ENCODE measurements at places on chromosomes 13 and 19. TPM values are rescaled to one million over a fixed set of nuclear protein-coding genes. Genes with fewer than 3 reads are reported as not detected.

GRCh38 chr19:7905859-7906258, 2.2 kb downstream of the MAP2K7 start:
- no peak for DNase-seq

DNA sequence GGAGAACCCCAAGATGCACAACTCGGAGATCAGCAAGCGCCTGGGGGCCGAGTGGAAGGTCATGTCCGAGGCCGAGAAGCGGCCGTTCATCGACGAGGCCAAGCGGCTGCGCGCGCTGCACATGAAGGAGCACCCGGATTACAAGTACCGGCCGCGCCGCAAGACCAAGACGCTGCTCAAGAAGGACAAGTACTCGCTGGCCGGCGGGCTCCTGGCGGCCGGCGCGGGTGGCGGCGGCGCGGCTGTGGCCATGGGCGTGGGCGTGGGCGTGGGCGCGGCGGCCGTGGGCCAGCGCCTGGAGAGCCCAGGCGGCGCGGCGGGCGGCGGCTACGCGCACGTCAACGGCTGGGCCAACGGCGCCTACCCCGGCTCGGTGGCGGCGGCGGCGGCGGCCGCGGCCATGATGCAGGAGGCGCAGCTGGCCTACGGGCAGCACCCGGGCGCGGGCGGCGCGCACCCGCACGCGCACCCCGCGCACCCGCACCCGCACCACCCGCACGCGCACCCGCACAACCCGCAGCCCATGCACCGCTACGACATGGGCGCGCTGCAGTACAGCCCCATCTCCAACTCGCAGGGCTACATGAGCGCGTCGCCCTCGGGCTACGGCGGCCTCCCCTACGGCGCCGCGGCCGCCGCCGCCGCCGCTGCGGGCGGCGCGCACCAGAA, 1.1 kb downstream of the SOX1 start:
- DNase-seq = no peak

DNA sequence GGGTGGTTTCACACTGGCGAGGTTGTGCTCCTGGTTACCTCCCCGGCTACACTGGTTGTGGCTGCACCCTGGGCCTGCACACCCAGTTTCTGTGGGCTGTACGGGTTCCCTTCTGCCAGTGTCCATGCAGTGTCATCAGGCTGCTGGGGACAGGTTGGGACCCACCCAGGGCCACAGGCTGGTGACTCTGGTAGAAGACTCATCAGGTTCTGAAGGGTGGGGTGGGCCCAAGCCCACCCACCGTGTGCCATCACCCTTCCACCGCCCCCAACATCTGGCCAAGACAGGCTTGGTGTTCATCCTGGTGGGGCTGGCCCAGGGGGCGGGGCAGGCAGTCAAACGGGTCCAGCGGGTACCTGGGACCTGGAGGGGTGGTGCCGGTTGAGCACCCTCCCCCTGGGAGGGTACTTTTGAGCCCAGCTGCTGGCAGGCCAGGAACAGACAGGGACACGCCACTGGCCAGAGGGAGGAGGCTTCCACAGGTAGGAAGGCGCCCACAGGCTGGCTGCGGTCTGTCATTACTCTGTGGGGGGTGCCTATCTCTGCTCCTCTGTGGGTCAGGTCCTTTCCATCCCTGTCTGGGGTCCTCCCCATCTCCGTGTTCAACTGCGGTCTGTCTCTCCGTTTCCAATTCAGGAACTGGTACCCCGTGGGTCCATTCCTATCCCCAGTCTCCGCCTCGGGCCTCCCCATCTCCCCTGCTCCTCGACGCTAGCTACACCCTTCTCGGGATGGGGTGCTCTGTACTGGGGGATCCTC, at the start of gene RNF225:
RNF225 (plus strand) TSS at position 437 of the 759 bp plus-strand sequence. CDS start 434 bp downstream, outside the sequence.
- DNase-seq = no peak

- DNase-seq = no peak
These were observed 26.8 kb downstream of the PPP5C start for GRCh38 chr19:46373491-46374359.

GRCh38 chr19:48807590-48808308, 3.1 kb downstream of the BCAT2 start:
- DNase-seq = no peak

The SIAH3 gene
- not detected for polyA plus RNA-seq
